ENCODE measurements at places on chromosomes 12 and 14.

DNA sequence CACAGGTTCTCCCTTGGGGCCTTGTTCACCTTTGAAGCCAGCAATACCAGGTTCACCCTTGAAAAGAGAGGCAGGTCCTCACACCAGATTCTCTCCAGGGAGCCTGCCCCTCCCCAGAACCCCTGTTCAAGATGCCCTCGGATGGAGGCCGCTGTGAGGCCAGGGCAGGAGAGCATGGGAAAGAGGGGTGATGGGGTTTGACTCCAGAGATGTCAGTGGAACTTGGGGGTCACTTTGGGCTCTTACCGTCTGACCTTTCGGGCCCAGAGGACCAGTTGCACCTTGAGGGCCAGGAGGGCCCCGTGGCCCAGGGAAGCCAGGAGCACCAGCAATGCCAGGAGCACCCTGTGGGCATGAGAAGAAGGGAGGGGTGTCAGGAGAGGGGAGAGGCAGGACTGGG lies 17.4 kb downstream of the COL2A1 start:
- DNase-seq: no peak

- no peak for DNase-seq
Measured at GRCh38 chr12:59039005-59039404, 118.7 kb upstream of the LRIG3 start.

GRCh38 chr12:77372494-77372893 lies 307.1 kb upstream of the E2F7 start:
- no peak for DNase-seq

GRCh38 chr12:57479043-57479375 lies 657 bp downstream of the ARHGAP9 start:
- DNase-seq: no peak

- DNase-seq: no peak
Measured at GRCh38 chr12:52052468-52053186, 1.4 kb downstream of the NR4A1 start.

GRCh38 chr14:104226421-104227383 lies 88.3 kb downstream of the KIF26A start:
- no peak for DNase-seq

- no peak for DNase-seq
Measured at GRCh38 chr12:103540319-103540718, 44.6 kb upstream of the C12orf42 start.

- no peak for DNase-seq
Measured at GRCh38 chr12:44387581-44387980, 488.5 kb downstream of the NELL2 start.

- DNase-seq: no peak
Measured at GRCh38 chr12:122880155-122880667, 15.7 kb downstream of the VPS37B start.

GRCh38 chr12:116325336-116325664 lies 47.8 kb upstream of the MED13L start:
- no peak for DNase-seq

GRCh38 chr12:78580296-78580695 lies 284.3 kb upstream of the SYT1 start:
- DNase-seq: peak; percentile 6

Data from HT1080 (cell line).